ENCODE measurements at places on chromosomes 16 and 17.

- no peak for DNase-seq
These were observed 9.5 kb downstream of the DLX4 start for GRCh38 chr17:49978501-49978900.

DNA sequence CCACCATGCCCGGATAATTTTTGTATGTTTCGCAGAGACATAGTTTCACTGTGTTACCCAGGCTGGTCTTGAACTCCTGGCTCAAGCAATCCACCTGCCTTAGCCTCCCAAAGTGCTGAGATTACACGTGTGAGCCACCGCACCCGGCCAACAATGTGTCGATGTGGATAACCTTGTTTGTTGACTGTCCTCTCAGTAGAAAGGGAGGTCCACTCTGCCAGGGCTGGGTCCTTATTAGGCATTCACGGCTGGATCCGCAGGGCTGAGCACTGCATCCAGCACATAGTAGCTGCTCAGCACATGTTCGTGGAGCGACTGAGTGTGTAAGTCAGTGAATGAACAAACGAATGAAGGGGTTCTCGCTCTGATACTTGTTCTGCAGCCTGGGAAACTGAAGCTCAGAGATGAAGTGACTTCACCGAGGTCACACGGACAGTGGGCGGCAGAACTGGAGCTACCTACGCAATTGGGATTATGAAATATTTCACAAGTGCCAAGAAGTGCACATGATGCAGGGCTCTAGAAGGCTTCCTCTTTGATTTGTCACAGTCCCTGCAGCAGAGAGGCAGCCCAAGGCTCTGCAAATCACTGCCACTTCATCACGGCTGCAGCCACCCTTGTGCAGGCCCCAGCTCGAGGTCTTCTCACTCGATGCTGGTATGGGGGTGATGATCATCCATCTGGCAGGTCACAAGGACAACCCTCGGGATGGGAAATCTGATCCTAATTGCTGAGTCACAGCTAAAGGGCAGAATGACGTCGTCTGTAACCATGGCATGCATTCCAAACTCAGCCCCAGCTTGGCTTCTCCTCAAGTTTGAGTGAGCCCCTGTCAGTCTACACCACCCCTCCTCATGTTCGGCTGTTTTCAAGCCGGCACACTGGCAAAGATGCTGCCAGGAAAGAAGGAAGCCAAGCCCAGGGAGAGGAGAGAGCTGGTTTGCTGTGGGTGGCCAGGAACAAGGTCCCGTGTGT lies 28.0 kb upstream of the SNN start:
- DNase-seq: peak; percentile 81

DNA sequence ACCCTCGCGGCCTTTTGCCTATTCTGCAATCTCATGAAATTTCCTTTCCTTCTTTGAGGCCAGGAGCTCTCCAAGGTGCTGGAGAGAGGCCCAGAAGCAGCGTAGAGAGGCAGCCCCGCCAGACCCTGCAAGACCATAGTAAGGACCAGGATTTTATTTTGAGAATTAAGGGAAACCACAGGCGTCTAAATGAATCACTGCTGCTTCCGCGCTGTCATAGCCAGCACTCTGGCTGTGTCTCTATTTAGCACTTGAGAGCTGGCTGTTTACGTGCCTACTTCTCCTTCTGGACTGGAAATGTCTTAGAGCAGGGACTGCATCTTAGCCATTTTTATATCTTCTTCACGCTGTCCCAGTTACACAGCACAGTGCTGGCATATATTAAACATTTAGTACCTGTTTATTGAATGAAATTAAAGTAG lies 37.6 kb upstream of the PIRT start:
- no peak for DNase-seq

- no peak for DNase-seq
These were observed 68.6 kb upstream of the TOB1 start for GRCh38 chr17:50934672-50935220.

GRCh38 chr17:40551879-40552768 lies 13.1 kb downstream of the CCR7 start:
- DNase-seq: no peak

DNA sequence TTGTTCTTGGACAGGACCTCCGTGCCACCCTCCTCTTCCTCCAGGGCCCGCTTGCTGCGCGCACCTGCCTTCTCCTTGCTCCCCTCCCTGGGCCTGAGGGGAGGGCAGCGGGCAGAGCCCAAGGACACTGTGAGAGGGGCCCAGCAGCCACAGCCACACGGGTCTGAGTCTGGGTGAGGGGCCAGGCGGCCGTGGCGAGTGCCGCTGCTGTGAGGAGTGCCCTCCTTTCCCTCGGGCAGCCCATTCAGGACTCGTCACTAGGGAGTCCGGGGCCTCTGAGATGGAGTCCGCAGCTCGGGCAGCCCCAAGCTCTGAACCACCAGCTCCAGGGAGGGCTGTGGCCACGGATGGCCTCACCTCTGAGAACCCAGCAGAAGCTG lies 5.6 kb downstream of the DUS1L start:
- no peak for DNase-seq

GRCh38 chr16:84088695-84089395 lies 27.9 kb downstream of the MBTPS1 start:
- no peak for DNase-seq

GRCh38 chr16:81261049-81261648 lies 22.7 kb downstream of the BCO1 start:
- DNase-seq: no peak

GRCh38 chr17:64063088-64063487 lies 42.7 kb upstream of the ICAM2 start:
- DNase-seq: no peak

DNA sequence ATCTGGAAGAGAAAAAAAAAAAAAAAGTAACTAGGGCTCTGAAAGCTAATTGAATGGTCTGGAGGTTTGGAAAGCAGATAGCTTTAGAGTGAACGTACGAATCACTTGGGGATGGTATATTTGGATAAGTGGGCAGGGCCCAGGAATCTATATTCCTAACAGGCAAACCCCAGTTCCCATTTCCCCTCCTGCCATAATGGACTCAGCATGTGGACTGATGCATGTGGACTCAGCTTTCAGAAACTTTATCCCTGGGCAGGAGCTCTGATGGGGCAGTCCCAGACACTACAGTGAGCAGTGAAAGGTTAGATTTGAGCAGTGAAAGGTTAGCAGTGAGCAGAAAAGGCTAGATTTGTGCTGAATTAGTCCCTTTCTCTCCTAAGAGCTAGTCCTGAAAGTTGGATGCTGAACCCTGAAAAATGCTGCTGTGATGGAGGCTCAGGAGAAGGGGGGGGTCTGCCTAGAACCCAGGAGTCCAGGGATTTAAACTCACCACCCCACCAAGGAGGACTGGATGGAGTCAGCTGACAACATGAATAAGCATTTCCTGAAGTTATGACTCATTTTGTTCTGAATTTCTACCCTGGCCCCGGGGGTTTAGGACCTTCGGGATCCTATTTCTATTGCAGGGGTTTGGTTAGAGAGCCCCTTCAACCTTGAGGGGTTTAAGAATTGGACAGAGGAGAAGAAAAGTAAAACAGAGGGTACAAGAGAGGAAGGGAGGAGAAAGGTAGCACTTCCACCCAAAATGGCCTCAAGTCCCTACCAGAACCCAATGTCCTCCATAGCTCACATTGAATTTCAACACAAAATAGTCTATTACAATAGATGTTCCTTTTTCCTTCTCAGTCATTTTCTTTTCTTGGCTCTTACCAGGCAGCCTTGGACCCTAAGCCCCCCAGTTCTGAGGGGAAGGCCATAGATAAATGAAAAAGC lies 10.3 kb upstream of the FZD2 start:
- DNase-seq: no peak

DNA sequence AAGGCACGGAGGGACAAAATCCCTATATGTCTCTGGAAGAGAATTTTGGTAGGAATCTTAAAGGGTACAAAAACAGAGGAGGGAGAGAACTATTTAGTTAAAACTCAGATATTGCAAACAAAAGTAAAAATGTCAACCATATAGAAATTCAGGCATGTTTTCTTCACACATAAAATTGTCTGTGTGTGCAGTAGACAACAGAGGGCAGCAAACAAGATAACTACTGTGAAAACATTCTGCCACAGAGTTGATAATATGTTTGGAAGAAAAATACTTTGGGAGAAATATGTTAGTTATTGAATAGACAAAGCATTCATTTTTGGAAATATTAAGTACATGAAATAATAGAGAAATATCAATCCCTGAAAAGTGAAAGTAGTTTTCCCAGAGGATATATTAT lies 56.2 kb downstream of the SNX11 start:
- DNase-seq: no peak

DNA sequence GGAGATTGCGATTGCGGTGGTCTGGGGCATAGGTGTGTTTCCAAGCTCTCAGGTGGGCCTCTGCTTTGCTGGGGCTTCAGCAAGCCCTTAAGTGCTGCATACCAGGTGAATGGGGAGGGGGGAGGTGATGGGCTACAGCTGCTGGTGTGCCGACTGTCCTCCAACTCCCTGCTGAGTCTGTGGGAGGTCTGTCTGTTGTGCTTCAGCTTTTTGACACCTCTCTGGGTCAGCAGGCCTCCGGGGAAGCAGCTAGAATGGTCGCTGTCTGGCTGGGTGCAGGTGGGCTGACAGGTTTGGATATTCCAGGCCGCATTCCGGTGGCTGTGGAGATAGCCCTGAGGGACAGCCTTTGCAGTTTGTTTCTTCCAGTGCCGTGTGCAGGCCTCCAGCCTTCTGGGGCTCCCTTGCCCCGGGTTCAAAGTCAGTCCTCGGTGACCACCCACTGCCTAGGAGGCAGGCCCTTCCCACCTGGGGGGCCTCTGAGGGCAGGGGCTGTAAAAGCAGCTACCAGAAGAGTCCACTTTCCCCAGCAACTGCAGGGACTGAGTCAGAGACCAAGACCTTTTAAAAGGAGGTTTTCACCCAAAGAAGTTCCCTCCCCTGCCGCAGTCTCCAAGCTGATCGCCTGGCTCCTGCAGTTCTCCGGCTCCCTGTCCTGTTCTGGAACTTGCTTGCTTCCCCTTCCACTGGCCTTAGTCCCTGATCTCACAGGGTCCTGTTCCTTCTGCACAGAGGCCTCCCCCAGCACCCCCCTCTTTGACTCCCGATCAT lies 2.0 kb upstream of the TTYH2 start:
- DNase-seq: no peak

- no peak for DNase-seq
These were observed 38.7 kb downstream of the LAT start for GRCh38 chr16:29023279-29024277.

- DNase-seq: no peak
These were observed at the start of gene GALK1 for GRCh38 chr17:75764711-75765421. TSS of gene GALK1 (minus strand) at chr17:75765192. CDS start at chr17:75765136, 56 bp downstream.

- peak; percentile 68 for DNase-seq
These were observed at the start of gene SPNS3 for GRCh38 chr17:4433515-4434031. TSS of gene SPNS3 (plus strand) at chr17:4433940. CDS start at chr17:4433968, 28 bp downstream.

- no peak for DNase-seq
These were observed 30.0 kb downstream of the IL21R start for GRCh38 chr16:27431773-27432532.

DNA sequence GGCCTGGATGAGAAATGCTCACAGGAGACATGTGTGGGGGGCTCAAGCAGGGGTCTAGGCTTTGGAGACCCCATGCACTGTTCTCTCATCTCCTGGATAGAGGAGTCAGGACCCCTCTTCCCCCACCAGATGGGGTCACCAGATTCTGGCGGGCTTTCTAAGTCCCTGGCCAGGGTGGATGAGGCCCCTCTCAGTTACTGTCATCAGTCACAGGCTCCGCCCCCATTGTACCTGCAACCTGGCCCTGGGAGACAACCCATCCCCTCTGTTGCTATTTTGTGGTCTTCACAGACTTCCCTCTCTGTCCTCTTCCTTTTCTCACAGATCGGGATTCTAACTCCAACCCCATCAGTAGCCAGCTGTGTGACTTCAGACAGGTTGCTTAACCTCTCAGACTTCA lies 33.5 kb upstream of the NDRG4 start:
- no peak for DNase-seq

DNA sequence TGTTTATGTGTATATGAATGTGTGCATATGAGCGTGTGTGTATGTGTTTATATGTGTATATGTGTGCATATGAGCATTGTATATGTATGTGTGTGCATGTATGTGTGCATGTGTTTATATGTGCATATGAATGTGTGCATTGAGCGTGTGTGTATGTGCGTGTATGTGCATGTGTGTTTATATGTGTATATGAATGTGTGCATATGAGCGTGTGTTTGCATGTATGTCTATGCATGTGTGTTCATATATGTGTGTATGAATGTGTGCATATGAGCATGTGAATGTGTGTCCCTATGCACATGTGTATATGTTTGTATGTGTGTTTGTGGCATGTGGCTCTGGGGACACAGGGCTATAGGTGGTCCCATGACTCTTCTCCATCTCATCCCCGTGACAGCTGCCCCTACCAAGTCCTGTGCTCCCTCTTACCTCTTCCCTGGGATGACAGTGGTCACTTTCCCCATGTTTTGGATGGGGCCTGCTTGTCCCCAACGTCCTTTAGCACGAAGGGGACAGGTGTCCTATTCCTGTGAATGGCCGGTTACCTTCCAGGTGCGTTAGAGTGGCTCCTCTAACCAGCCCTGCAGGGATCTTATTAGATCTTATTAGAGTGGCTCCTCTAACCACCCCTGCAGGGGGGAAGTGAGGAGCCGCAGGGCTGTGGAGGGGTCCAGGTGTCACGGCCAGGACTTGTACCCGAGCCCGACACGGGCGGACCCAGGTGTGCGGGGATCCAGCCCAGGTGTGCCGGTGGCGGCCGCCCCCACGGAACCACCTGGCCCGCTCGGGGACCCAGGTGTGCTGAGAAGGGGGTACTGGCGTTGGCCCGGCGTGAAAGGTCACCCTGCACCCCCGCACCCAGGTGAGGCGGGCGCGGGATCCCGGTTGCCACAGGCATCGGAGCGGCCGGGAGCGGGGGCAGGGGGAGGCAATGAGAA lies 105.6 kb downstream of the SEC14L1 start:
- no peak for DNase-seq

GRCh38 chr17:77423589-77424451 lies 283.1 kb downstream of the SEC14L1 start:
- no peak for DNase-seq

GRCh38 chr17:2854143-2855055 lies 58.2 kb downstream of the RAP1GAP2 start:
- no peak for DNase-seq

- no peak for DNase-seq
These were observed 626 bp downstream of the TUBB3 start for GRCh38 chr16:89923640-89924296.

GRCh38 chr16:86846136-86846535 lies 267.8 kb downstream of the FOXL1 start:
- no peak for DNase-seq

GRCh38 chr17:20966870-20967269 lies 75.9 kb downstream of the USP22 start:
- no peak for DNase-seq

- DNase-seq: no peak
These were observed 21.2 kb downstream of the SREBF1 start for GRCh38 chr17:17815436-17816200.

DNA sequence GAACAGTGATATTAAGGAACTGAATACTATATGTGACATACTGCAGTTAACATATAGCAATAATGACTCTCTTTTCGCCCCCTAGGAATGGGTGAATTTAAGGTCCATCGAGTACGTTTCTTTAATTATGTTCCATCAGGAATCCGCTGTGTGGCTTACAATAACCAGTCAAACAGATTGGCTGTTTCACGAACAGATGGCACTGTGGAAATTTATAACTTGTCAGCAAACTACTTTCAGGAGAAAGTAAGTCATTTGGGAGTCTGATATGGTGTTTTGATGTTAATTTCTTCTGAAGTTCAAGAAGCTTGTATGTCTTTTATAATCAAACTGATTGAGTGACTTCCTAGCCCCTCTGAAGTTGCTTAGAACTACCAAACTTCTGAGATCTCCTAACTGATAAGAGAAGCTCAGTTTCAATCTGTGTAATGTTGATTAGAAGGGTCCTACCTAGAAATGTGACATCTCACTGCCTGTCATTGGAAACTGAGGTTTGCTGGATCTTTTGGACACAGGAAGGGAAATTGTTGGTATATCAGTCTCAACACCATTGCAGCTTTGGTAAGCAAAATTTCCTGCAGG lies 1.0 kb downstream of the UTP4 start:
- no peak for DNase-seq

GRCh38 chr16:73448970-73449369 lies 401.0 kb upstream of the ZFHX3 start:
- DNase-seq: no peak
